Brain pericyte (primary cell): ENCODE measurements at places on chromosomes 6 and 20.

GRCh38 chr6:24702720-24703282, 16.2 kb downstream of the C6orf62 start:
- DNase-seq, result no peak

DNA sequence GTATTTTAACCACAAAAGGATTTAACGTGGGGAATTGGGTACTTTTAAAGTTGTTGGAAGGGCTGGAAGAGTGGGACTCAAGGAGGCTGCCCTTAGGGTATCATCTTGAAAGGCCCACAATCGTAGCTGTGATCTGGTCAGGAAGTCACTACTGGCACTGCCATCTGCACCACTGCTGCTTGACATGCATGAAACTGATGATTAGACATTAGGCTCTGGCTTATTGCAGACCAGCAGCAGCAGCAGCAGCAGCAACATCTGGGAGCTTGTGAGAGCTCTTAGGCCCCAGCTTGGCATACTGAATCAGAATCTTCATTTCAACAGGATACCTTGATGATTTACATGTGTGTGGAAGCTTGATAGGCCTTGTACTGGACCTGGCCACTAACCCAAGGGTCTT, 68.6 kb downstream of the PHF20 start:
- DNase-seq, result no peak

DNA sequence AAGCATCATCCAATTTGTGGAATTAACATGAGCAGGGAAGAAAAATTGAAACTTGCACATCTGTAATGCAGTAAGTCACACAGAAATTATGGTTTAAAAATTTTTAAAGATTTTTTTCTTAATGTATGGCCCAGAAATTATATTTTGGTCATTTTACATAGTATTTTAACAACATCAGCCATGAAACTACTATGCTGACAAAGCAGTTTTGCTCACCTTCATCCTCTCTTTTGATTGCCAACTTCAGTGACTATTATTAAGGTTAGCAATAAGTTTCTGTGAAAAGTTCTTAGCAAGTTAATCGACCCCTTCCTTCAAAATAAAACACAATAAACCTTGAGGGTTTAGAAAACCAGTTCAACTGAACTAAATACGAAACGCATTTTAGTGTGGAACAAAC, 1347.0 kb downstream of the EPHA7 start:
- DNase-seq, result no peak

DNA sequence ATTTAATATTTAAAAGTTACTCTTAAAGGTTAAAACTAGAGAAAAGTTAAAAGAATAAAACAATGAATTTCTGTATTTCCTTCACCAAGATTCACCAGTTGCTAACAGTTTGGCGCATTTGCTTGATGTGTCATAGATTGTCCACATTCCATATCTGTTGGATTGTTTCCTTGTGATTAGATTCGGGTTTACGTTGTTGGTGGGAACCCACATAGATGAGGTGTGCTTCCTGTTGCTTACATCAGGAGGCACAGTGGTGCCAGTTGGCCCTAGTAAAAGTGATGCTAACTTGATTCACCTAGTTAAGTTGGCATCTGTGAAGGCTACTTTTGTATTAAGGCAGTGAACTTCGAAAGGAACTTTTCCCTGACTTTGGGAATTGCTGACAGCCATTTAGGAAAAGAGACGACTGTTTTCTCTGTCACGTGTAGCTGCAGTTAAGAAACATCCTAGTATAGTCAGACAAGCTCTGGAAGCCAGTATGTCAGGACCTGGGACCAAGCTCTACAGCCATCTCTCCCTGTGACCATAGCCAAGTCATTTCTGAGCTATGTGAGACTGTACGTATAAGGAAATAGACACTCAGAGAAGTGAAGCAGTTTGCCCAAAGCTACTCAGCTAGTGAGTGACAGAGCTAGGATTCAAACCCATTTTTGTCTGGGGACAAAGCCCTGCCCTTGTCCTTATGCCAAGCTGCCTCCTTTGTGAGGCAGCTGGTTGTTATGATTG, 49.0 kb downstream of the PPARD start:
- no peak for DNase-seq

- no peak for DNase-seq
These were observed 33.0 kb downstream of the CARMIL1 start for GRCh38 chr6:25312034-25312620.

DNA sequence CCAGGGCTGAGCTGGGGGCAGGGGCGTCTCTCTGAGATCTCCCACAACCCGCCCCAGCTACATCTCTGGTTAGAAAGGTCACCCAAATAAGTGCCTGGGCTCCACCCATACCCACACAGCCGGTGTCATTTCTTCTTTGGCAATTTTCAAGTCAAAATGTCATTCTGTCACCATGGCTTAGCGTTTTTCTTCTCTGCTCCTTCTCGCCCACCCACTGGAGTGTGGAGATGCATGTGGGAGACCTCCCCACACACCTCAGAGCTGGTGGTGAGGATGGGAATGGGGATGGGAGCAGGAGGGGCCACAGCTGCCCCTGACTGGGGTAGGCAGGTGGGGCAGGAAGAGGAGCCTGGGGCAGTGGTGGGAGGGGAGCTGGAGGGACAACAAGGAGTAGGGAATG, 63.1 kb downstream of the CPNE5 start:
- no peak for DNase-seq

DNA sequence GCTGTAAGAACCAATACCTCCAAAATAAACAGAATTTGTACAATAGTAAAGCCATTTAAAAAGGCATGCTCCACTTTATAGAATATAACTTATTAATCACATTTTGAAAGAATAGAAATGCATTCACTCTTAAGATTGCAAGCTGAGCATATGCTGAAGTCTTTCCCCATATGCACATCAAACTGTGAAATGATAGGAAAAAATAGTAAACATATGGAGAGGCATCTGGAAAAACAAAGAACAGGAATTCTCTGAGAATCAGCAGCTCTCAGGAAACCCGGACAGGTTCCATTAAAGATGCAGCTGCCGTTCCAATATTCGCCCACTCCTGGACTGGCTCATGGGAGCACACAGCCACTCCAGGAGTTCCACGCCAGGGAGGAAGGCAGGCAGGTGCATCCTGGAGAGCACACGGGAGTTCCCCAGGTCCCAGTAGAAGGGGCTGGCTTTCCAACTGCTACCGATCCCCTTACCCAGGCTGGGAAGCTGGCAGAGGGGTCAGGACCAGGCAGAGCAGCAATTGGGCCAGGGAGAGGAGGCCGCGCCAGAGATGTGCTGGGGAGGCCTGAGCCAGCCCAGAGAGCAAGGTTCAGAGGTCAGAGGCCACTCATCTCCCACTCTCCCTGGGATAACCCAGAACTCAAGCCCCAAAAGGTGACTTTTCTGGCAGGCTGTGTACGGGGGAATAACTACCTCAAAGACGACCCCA, 111.1 kb downstream of the DLL1 start:
- DNase-seq, result no peak

DNA sequence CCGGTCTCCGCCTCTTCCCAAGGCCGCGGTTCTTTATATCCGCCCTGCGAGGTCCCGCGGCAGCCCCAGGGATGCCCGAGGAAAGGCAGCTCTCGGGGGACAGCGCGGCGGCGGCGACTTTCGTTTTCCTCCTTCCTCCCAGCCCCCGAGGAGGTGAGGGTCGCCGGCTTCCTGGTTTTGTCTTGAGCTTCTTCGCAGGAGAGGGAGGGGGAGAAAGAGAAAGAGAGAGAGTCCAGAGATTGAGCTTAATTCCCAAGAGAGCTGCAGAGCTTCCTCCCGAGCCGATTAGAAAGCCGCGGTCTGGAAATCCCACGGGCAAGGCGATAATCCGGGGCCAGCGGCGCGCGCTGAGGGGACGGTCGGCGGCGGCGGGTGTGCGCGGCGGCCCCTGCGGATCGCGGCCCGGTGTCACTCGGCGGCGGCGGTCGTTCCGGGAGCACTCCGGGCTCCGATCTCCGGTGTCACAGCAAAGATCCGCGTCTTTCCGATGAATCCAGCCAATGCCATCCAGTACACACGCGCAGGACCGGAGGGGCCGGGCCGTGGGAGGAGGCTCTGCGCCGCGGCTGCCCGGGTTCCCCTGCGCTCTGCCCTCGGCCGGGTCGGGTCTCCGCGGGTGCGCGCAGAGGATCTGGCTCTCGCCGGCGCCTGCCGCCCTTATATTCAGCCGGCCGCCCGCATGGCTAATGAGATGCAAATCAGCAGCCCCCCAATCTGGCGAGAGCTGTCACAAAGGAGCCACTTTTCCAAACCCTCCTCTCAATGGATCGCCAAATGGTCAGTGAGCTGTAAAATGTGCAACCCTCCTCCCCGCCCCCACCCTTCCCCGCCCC, at the start of gene DLL1:
Gene DLL1 (minus strand): TSS at position 783 of the 833 bp plus-strand sequence. CDS start 939 bp downstream, outside the sequence.
- DNase-seq, result no peak

DNA sequence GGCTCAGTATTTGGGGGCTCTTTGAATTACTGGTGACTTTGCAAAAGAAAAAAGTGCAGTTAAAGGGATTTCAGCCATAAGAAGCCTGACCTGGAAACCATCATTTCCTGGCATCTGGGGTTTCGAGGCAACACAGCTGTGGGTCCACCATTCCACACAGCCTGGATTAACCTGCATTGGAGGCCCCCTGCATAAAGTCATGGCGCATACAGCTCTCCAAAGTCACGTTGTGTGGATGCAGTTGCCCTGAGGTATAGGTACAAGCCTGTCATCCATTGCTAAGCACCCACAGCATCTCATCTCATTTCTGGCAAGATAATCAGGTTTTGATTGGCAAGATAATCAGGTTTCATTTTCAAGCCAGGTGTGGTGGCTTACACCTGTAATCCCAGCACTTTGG, 54.5 kb upstream of the TAGAP start:
- DNase-seq, result no peak

- no peak for DNase-seq
These were observed 77.6 kb downstream of the TRERF1 start for GRCh38 chr6:42374018-42374669.

DNA sequence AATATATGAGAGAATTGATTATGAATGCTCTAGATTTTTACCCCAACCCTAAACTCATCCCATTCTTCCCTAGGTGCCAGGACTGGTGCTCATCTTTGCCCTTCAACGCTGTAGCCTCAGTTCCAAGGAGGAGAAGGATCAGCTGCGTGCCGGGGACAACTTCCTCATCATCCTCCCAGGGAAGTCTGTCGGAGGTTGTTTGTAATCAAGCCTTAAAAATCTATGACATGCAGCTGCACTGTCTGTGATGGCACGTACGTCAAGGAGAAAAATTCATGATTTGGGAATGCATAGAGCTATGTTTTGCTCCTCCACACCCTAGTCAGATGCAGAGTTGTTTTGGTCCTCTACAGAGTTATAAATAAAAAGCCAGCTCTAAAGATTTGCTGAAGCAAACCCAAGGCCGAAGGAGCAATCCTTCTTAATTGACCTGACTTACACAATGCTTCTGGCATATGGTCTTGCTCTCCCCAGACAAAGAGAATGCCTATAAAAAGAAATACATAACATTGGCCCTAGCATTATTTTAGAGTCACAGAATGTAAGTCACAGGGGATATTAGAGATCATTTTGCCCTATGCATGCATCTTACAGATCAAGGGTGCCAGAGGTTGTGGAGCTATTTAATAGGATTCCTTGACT, 244.2 kb downstream of the HIVEP2 start:
- no peak for DNase-seq

GRCh38 chr6:125095580-125096301, 57.8 kb upstream of the TPD52L1 start:
- DNase-seq, result no peak

DNA sequence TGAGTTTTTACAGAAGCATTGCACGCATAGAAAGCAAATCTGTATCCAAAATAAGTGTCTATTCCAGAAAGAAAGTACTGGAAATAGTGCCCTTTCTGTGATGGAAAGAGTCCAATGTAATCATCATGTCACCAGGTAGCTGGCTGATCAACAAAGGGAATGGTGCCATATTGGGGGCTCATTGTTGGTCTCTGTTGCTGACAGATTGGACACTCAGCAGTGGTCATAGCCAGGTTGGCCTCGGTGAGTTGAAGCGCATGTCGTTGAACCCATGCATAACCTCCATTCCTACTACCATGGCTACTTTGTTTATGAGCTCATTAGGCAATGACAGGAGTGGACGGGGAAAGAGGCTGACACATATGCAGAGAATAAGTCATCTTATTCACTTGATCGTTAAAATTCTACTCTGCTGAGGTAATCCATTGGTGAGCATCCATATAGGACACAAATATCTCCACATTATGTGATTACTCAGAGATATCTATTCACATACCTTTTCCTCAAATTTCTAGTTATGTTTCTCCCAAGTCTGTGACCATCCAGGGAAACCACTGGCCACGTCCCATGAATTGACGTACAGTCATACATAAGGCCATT, 560.5 kb downstream of the HAO1 start:
- no peak for DNase-seq

- peak; percentile 33 for DNase-seq
These were observed 108.0 kb upstream of the TMEM170B start for GRCh38 chr6:11429577-11429976.

- DNase-seq, result no peak
These were observed 103.0 kb downstream of the ADTRP start for GRCh38 chr6:11675601-11676000.

DNA sequence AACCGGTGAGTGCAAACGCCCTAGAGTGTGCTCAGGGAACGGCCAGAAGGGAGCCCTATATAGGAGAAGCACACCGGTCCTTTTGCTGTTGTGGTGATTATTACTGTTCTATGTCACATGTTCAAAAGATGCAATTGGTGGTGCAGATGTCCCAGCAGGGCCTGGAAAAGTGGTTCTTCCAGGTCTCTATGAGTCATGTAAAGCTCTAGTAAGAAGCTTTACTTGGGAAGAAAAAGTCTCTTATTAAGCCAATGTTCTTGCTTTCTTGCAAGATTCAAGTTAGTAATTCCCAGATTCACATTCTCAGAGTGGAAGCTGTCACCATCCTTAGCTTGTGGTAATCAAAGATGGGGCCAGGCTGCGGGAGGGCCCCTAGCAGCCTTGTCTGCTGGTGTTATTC, 23.3 kb downstream of the EDN3 start:
- no peak for DNase-seq

- DNase-seq, result no peak
These were observed 98.8 kb downstream of the LAMA2 start for GRCh38 chr6:128981716-128982115.

DNA sequence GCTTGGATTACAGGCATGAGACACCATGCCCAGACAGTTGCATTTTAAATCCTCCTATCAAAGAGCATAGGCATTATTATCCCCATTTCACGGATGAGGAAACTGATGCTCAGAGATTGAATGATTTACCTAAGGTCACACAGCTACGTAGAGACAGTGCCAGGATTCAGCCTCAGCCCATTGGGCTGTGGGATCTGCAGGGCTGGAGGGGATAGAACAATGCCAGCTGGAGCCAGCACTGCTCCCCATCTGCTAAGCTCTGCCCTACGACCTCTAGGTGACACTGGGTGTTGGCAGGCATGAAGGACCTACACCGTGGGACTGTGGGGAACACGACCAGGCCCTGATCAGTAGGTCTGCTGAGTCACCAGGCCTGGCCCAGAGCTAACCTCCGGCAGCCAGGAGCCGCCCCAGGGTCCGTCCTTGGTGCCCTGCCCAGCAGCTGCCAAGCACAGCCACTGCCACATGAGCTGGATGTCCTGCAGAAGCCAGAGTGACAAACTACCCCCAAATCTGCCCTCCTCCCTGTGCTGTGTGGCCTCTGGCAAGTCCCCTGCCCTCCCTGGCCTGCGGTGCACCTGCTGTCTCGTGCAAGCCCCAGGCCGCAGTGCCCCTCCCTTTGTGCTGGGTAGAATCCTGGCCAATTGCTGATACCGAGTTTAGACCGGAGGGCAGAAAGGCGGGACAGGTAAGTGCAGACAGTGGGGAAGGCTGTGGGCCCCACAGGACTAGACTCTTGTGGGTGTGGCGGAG, 47.6 kb upstream of the PTGIS start:
- DNase-seq, result no peak

GRCh38 chr20:17568972-17569521, 828 bp upstream of the DSTN start:
- DNase-seq, result peak; percentile 53
